Activated CD8-positive, alpha-beta T cell treated with anti-CD3 and anti-CD28 coated beads for 36 hours (primary cell): ENCODE measurements at places on chromosomes 6 and 20.

GRCh38 chr20:8310618-8311017, 178.6 kb downstream of the PLCB1 start:
- no peak for DNase-seq

GRCh38 chr20:39619271-39619785, 657.2 kb downstream of the DHX35 start:
- no peak for DNase-seq

GRCh38 chr6:46626976-46627375, 25.6 kb downstream of the CYP39A1 start:
- no peak for DNase-seq

- no peak for DNase-seq
Observed at GRCh38 chr6:81376745-81377144, 375.7 kb downstream of the TENT5A start.

GRCh38 chr6:166375013-166375412, 7.7 kb downstream of the MPC1 start:
- no peak for DNase-seq

- DNase-seq = no peak
Observed at GRCh38 chr20:43323592-43323991, 133.9 kb upstream of the PTPRT start.

DNA sequence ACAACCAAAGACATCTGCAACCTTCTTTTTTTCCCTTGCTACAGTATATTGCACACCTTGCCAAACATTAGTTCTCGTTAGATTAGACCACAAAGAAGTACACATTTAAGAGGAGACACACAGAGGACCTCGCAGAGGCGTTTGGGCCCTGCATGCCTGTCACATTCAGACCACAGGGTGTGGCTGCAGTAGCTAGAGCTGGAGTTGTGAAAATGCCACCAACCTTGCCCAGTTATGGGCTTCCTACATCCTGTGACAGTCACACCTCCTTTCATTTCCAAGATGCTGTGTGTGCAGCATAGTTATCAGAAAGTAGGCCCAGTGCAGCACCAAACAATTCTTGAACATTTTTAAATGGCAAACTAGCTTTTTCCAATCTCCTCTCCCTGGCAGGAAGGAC, 2.4 kb downstream of the SYNE1 start:
- peak; percentile 36 for DNase-seq

- DNase-seq = no peak
Observed at GRCh38 chr20:21682521-21682954, 22.9 kb upstream of the PAX1 start.

- DNase-seq = no peak
Observed at GRCh38 chr20:21270806-21271205, 32.3 kb upstream of the XRN2 start.

DNA sequence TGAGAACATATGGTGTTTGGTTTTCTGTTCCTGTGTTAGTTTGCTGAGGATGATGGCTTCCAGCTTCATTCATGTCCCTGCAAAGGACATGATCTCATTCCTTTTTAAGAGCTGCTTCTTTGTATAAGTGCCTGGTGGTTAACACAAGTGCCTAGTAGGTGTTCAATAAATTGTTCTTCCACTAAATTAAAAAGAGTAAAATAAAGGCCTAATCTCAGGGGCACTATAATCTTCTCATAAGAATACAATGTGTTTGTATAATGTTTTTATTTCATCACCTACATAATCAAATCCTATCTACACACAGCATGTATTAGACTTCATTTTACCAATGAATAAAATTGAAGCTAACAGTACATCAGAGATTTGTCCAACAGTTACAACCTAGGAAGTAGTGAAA, 252.7 kb downstream of the KHDC1L start:
- DNase-seq = no peak

GRCh38 chr6:593139-593906, 63.6 kb downstream of the HUS1B start:
- peak; percentile 85 for DNase-seq

- peak; percentile 20 for DNase-seq
Observed at GRCh38 chr6:167827583-167828324, 1.0 kb downstream of the AFDN start.
